Skeletal muscle tissue (tissue), 5 donors: ENCODE measurements at places on chromosomes 2 and 18. TPM values are rescaled to one million over a fixed set of nuclear protein-coding genes. Genes with fewer than 3 reads are reported as not detected.

The LRRTM1 gene
- total RNA-seq, result under 0.01 TPM

The CETN1 gene
- total RNA-seq, result not detected

The SPDYA gene
- total RNA-seq, result 1.0 TPM

The TRIM43 gene
- not detected for total RNA-seq
